ENCODE measurements at places on chromosomes 5 and 9.

- no peak for DNase-seq
These were observed 54.5 kb upstream of the RAD23B start for GRCh38 chr9:107228496-107229039.

DNA sequence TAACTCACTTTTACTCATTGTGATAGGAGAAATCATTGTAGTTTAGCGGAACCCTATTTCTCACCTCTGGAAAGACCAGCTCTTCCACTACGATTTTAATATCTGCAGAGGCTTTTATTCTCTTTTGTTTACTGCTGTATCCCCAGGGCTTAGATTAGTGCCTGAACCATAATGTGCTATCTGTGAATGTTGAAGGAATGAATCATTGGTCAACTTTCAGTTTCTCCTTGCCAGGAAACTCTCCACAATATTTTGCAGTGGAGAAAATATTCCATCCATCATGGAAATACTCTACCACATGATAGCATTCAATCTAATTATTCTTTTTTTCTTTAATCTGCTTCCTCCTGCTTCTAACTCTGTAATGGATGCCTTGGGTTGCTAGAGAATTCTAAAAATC is 263.5 kb upstream of the PTPRD start:
- no peak for DNase-seq

GRCh38 chr5:98461485-98461884 is 312.0 kb upstream of the RGMB start:
- no peak for DNase-seq

- DNase-seq: no peak
These were observed 394.5 kb downstream of the NFIB start for GRCh38 chr9:13919401-13919800.

- DNase-seq: no peak
These were observed 14.5 kb upstream of the RLN1 start for GRCh38 chr9:5354184-5354583.

GRCh38 chr5:40499518-40500273 is 180.0 kb upstream of the PTGER4 start:
- DNase-seq: no peak

GRCh38 chr9:133545494-133546286 is 11.2 kb downstream of the ADAMTSL2 start:
- DNase-seq: no peak

- DNase-seq: no peak
These were observed 57.5 kb upstream of the RXRA start for GRCh38 chr9:134268747-134269146.

GRCh38 chr5:72248410-72248981 is 71.5 kb downstream of the MRPS27 start:
- no peak for DNase-seq

DNA sequence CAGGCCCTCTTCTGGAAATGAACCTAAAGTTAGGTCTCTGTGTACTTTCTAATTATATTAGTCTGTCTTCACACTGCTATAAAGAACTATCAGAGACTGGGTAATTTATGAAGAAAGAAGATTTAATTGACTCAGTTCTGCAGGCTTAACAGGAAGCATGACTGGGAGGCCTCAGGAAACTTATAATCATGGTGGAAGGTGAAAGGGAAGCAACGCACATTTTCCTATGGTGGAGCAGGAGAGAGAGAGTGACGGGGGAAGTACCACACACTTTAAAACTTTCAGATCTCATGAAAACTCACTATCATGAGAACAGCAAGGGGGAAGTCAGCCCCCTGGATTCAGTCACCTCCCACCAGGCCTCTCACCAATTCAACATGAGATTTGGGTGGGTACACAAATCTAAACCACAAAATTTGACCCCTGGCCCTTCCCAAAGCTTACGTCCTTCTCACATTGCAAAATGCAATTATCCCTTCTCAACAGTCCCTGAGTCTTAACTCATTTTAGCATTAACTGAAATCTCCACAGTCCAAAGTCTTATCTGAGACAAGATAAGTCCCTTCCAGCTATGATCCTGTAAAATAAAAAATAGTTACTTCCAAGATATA is 40.7 kb downstream of the TRIP13 start:
- DNase-seq: no peak

- DNase-seq: no peak
These were observed 276.5 kb downstream of the NTRK2 start for GRCh38 chr9:84945878-84946538.

GRCh38 chr5:168198359-168198758 is 93.1 kb upstream of the WWC1 start:
- no peak for DNase-seq

DNA sequence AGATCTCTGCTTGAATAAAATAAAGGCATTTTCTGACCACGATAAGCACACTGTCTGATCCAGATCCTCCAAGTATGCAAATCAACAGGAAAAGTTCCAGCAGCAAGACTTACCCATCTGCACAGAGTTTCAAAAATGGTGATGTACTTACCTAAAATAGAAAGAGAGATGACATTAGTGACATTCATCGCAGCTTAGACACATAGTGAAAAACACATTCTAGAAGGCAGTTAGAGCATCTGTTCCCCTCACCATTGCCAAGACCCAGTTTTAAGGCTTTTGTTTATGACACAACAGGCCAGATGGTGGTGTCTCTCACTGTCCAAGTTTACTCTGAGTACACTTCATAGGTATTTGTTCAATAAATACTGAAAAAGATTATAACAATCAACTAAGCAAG is 207.7 kb downstream of the PDE4D start:
- DNase-seq: peak; percentile 24

GRCh38 chr5:60671899-60672692 is 27.9 kb downstream of the DEPDC1B start:
- DNase-seq: no peak

DNA sequence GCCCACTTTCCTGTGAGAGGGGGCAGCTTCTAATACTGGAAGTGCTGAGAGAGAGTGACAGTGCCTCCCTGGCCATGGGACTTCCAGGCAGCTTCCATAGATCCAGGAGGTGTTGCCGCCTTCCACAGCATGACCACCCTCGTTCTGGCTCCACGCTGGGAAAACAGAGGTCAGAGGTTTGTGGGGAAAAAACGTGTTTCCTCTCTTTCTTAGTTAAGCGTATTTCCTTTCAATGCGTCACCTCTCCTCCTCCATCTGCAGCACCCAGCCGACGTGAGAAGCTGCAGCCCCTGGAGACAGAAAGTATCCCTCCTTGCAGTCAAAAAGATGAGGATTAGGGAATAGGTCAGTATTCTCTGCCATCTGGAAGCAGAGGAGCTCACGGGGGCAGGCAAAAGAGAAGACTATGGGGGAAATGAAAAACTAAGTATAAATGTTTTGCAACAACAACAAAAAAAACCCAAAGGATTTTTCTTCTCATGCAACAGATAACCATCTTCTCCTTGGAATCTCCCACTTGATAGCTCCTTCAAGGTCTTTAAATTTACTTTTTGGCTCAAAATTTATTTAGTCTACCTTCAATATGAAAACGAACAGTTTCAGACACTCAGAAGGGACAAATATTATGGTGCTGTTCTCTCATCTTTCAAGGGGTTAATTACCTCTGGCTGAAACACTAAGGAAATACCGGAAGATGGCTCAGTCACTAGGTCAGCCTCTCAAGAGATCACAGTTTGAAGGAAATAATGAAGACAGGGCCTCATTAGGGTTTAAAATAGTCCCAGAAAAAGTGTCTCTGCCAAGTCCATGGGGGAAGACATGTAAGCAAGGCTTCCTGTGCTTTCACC is 38.0 kb downstream of the MTMR12 start:
- no peak for DNase-seq

DNA sequence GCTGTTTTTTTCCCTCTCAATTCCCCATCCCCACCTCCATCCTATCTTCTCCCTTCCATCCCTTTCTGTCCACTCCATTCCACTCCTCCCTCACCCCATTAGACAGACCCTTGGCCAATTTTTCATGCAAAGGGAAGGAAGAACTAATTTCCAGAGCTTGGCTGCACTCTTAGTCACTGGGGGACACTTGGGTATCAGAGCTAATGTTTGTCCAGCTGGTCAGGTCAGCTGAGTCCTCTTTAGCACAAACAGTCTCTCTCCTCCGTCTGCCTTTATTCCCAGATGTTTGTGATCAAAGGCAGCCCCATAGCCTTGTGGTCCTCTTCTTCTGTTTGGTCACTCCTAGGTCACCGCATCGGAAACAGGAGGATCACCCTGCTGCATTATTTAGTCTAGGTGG is 148.5 kb downstream of the NMUR2 start:
- no peak for DNase-seq

- no peak for DNase-seq
These were observed 27.1 kb upstream of the F2R start for GRCh38 chr5:76688836-76689235.

- no peak for DNase-seq
These were observed 664.3 kb upstream of the EDIL3 start for GRCh38 chr5:85049020-85049419.

DNA sequence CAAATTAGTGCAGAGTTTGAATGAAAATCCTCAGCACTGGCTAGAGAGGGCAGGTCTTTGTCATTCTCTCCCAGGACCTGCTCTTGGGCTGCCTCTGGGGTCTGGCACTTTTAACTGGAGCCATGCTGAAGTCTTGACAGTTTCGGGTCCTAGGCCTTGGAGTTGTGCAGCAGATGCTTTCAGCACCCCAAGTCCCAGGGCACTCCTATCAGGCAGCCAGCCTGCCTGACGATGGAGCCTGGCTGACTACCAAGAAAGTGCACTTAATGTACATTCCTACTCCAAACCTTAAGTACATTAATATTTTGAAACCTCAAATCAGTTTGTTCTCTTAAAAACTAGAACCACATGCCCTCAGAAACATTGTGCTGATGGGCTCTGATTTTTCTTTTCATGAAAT is 69.3 kb upstream of the CXCL14 start:
- DNase-seq: no peak

GRCh38 chr9:110521206-110521605 is 58.3 kb downstream of the SVEP1 start:
- no peak for DNase-seq

DNA sequence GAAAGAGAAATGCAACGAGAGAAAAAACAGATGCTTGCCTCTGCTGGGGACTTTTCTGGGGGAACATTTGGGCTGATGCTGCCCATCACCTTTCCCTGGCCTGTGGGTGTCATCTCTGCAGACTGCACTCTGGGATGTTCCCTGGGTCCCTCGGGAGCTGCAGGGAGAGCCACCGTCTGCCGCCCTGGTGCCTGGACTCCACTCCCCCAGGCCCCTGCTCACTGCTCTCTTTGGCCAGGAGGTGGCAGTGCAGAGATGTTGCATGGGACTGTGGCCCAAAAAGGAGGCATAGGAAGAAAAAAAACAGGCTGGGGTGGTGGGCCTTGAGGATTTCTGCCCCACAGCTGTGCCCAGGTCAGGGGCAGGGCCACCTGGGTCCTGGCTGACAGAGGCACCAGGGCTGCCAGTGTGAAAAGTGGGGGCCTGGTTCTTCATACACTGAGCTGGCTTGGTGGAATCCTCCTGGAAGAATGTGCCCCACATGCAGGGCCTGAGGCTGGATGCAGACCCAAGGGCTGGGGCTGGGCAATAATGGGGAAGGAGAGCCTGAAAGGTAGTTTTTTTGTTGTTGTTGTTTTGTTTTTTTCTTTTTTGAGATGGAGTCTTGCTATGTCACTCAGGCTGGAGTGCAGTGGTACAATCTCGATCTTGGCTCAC is 353.6 kb downstream of the SLIT3 start:
- peak; percentile 38 for DNase-seq

- no peak for DNase-seq
These were observed 24.1 kb upstream of the CDH6 start for GRCh38 chr5:31169379-31169778.

DNA sequence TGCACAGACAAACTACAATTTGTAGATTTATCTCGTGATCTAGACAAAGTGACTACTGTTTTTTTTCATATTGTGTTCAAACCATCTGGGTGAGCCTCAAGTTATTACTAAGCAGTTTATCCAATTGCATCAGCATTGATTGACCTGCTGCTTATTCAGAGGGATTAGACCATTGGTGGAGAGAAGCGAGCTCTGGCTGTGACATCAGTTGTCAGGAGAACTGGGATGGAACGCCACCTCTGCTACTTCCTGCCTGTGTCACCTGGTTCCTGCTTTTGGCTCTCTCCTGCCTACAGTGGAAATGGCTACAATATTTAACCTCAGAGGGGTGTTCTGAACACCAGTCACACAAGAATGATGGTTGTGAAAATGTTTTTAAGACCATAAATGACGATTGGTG is 12.1 kb downstream of the NR4A3 start:
- peak; percentile 48 for DNase-seq

DNA sequence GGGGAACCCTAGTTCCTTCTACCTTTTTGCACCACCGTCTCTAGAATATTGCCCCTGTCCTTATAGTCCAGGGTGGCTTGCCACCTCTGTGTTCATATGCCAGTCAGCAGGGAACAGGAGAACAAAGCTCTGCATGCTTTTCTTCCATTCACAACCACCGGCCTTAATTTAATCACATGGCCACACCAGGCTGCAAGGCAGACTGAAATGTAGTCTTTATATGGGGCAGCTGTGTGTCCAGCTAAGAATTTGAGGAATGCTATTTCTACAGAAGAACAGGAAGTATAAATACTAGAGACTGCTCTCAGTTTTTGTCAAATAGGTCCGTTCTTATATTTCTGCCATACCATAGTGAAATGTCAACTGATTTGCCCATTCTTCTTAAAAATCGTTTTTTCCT is 5.8 kb downstream of the C5orf22 start:
- DNase-seq: no peak

- no peak for DNase-seq
These were observed 10.1 kb upstream of the IGFBPL1 start for GRCh38 chr9:38434365-38434764.

DNA sequence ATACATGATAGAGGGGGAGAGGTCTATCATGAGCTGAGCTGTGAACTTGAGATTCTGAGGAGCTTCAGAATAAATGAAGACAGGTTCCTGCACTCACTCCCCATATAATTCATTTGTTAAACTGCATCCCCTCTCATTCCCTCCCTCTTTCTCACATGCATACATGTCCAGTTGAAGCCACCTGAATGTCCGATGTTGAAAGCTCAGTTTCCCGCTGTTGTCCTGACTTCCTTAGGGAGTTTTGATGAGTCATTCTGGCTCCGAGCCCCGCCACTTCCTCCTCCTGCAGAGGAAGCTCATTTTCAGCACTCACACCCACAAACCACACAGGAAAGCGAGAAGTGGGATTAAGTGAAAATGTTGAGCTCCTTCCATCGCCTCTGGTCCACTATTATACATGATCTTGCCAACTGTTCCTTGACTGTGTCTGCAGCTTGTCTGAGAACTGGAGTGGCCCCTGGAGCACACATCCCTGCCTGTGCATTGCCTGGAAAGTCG is 121.2 kb downstream of the CEMIP2 start:
- no peak for DNase-seq

DNA sequence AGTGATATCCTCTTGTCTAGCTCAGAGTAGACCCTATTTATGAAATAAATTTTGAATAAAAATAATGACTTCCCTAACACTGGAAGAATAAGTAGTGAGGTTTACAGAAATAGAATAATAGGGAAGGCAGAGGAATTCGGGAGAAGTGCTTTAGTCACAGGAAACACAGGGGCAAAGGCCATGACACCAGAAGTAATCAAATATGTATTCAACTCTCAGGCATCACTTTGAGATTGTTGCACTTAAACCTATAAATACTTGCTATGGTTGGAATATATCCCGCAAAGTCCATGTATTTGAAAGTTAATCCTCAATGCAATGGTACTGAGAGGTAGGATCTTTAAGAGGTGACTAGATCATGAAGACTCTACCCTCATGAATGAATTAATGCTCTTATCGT is 166.8 kb downstream of the YIPF5 start:
- DNase-seq: no peak

GRCh38 chr9:10774051-10774450 is 161.2 kb upstream of the PTPRD start:
- DNase-seq: no peak

- peak; percentile 22 for DNase-seq
These were observed 7.7 kb downstream of the RASGEF1C start for GRCh38 chr5:180201051-180201987.

GRCh38 chr5:124957063-124957462 is 210.6 kb upstream of the ZNF608 start:
- no peak for DNase-seq
